ENCODE measurements at places on chromosomes 13 and 19. TPM values are rescaled to one million over a fixed set of nuclear protein-coding genes. Genes with fewer than 3 reads are reported as not detected.

GNG7 gene
- 0.11 TPM for total RNA-seq

ZFP36 gene
- total RNA-seq, result 16.2 TPM

JAK3 gene
- 6.0 TPM for total RNA-seq

SPIB gene
- not detected for total RNA-seq

ZNF414 gene
- 7.4 TPM for total RNA-seq

CIRBP gene
- 223 TPM for total RNA-seq

SEMA6B gene
- not detected for total RNA-seq

PAK4 gene
- 17.3 TPM for total RNA-seq

CEACAM8 gene
- total RNA-seq, result not detected

CLDN10 gene
- not detected for total RNA-seq

ZGLP1 gene
- total RNA-seq, result 0.39 TPM

C19orf73 gene
- 1.3 TPM for total RNA-seq

RANBP3 gene
- total RNA-seq, result 56.9 TPM

SHISA7 gene
- total RNA-seq, result not detected

FPR1 gene
- total RNA-seq, result 0.11 TPM

SERPINE3 gene
- under 0.01 TPM for total RNA-seq

NDUFB7 gene
- 369 TPM for total RNA-seq

CYP4F11 gene
- not detected for total RNA-seq

SULT2B1 gene
- 0.54 TPM for total RNA-seq

ACER1 gene
- not detected for total RNA-seq

GIPC1 gene
- 316 TPM for total RNA-seq

XPO4 gene
- 11.8 TPM for total RNA-seq

OR4F17 gene
- not detected for total RNA-seq

CLEC17A gene
- not detected for total RNA-seq

ADGRE3 gene
- total RNA-seq, result not detected

SIGLEC5 gene
- 1.2 TPM for total RNA-seq

SBSN gene
- not detected for total RNA-seq

SIGLEC8 gene
- not detected for total RNA-seq

ZNF728 gene
- 0.65 TPM for total RNA-seq

CABP5 gene
- not detected for total RNA-seq

SMIM24 gene
- not detected for total RNA-seq

RFPL4A gene
- total RNA-seq, result not detected

DNAJC15 gene
- total RNA-seq, result 43.6 TPM

PTGER1 gene
- 1.7 TPM for total RNA-seq

ZNF439 gene
- total RNA-seq, result 14.7 TPM

ARL11 gene
- total RNA-seq, result 1.6 TPM

KLK2 gene
- not detected for total RNA-seq

All from placental epithelial cell (primary cell).